ENCODE measurements at places on chromosomes 1 and 21. TPM values are rescaled to one million over a fixed set of nuclear protein-coding genes. Genes with fewer than 3 reads are reported as not detected.

The SNX7 gene
- 95.1 TPM for total RNA-seq

The MARK1 gene
- 55.8 TPM for total RNA-seq

The VWA1 gene
- total RNA-seq = 6.4 TPM

The RGL1 gene
- total RNA-seq = 34.7 TPM

The AUNIP gene
- 0.98 TPM for total RNA-seq

The UBE2U gene
- total RNA-seq = not detected

All from temporal lobe (tissue), 4 donors.